ENCODE measurements at places on chromosomes 6 and 20. TPM values are rescaled to one million over a fixed set of nuclear protein-coding genes. Genes with fewer than 3 reads are reported as not detected.

DNA sequence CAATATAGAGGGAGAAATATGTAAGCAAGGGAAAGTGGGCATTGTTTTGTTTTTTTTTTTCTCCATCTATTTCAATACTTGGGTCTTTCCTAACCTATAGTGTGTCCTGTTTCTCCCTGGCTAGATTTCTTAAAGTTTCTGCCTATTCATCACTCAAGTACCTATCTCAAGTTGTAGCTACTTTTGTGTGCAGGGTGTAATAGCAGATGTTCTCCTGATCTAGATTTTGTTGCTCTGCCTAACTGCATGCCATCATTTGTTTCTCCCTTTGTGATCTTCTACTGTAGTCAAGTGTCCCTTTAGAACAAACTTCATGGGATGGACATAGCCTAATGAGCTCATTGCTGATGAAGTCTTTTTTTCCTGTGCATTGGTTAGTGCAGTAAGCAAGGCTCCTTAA, 45.8 kb downstream of the TOP1 start:
- DNase-seq: no peak

- no peak for DNase-seq
These were observed 373.8 kb upstream of the MMS22L start for GRCh38 chr6:97656706-97657350.

- DNase-seq: no peak
These were observed 180.0 kb downstream of the TMEM242 start for GRCh38 chr6:157143171-157143889.

GRCh38 chr6:163861627-163862026, 447.1 kb downstream of the QKI start:
- no peak for DNase-seq

DNA sequence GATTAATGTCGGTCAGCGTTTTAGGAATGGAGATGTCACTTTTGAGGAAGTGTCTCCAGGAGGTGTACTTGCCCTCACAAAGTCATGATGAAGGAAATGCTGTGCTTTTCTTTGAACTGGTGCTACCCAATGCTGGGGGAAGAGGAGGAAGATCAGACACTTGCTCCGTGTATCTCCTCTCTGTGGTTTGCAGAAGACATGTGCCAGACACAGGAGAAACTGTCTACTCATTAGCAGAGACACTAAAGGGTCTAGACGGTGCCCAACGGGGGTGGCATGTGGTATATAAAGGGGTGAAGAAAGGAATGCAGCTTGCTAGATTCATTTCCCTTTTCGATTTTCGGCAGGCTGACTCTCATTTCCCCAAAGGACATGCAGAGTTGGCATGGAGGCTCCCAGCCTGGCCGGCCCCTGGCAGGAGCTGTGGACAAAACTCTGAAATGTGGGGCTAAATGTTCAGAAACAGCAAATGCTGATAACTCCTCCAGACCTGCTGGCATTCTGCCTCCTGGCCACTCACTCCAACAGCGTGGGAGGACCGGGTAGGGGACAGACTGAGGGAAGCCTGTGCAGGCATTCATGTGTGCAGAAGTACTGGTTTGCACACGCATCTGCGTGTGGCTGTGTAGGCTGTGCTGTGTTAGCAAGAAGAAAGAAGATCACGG, 59.6 kb upstream of the QKI start:
- no peak for DNase-seq

DNA sequence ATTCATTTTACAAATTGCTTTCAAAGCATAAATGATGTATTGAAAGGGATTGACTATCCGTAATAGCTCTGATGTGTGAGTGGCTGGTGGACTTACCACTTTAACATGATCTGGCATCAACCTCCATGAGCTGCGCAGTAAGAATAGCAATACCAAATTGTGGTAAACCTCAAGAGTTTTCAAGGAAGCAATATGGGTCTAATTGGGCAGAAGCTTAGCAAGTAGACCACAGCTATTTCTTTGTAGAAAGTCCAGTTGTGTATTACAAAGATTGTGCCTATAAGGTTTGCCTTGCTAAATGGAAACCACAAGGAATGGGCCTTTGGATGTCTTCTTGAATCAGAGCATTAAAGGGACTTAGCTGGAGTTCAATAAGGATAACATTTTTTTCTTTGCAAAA, 736.6 kb downstream of the KIF16B start:
- no peak for DNase-seq

UCKL1 gene
- total RNA-seq: 40.0 TPM

DNA sequence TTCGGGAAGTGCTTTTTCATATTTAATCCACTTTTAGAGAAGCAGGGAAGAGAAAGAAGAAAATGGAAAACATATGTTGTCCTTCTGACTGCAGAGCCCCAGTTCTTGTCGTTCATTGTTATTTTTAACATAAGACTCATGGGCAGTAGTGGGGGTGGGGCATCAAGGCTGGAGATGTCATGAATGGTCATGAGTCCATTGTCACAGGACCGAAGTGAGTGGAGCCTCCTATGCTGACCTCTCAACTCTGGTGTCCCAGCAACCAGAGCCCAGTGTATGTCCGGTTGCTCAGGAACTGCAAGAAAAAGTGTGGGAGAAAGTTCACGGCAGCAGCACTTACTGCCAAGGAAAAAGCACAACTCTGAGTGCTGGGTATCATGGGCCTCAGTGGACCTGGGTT, 108.6 kb downstream of the BANF2 start:
- DNase-seq: no peak

DNA sequence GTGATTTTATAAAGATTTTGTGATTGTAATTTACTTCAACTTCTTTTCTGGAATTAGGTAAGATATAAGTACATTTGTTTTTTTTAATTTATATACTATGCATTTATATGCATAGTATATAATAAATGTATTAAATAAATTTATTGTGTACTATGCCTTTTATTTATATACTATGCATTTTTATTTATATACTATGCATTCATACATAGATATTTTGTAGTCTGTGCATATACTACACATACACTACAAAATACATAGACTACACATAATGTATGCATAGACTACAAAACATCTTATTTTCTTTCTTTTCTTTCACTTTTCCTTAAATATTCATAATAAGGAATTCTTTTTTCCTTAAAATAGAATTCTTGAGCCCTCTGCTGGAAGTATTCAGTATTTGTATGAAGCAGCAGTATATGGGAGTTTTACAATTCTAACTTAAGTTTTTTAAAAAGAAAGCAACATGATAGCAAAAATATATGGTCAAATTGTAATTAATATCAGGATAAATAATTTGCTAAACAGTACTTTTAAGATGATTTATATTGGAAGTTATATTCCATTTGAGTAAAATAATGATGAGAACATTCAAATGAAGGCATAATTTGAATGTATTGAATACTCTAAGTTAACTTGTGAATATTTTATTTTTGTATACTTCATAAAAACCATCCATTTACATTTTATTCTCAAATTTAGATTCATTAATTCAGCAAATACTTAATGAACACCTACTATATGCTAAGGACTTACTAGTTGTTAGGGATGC, 129.3 kb downstream of the KLHL32 start:
- no peak for DNase-seq

GRCh38 chr6:105894556-105894955, 191.6 kb upstream of the PRDM1 start:
- no peak for DNase-seq

- no peak for DNase-seq
These were observed 126.2 kb upstream of the EYA4 start for GRCh38 chr6:133114973-133115372.

GRCh38 chr6:84618046-84618752, 146.2 kb downstream of the TBX18 start:
- DNase-seq: no peak

DNA sequence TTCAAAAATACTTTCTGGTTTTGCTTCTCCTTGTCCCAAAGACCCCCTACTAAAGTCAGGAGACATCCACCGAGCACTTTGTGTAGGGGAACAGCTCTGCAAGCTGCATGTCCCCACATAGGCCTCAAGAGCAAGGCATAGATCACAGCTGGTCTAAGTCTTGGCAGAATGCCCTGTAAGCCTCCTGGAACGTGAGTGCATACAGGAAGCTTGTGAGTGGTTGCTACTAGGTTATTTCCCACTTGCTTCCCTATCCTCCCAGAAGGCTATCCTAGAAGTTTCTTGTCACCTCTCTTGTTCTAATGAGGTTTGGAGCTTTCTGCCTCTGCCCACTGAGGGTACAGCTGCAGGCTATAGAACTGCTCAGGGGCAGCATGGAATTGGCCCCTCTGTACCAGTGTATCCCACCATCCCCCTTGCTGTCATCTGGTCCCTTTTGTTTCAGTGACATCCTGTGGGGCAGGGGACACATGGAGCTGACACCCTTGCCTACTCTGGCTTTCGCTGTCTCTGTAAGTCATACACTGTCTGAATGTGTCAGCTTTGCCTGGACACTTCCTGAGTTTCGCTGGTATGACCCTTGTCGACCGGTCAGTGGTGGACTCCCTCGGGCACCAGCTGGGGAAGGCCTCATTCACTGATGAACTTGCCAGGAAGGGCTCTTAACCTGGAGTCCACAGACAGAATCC, 35.6 kb upstream of the KCNK16 start:
- peak; percentile 59 for DNase-seq

MYH7B gene
- 0.91 TPM for total RNA-seq

DNA sequence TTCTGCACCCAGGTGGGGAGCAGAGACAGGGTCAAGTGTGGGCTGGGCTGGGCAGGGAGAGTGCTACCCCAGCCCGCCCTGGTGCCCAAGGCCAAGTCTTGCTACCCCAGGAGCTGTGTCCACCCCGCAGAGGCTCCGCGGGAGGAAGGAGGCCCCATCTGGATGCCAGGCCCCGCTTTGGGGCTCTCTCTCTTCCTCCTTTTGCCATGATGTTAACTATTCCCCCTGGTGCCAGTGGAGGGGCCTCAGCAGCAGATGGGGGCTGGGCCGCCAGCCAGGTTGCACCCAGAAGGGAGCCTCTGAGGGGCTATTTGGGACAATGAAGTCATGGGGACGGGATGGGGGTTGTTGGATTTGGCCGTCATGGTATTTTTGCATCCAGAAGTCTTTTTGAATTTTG, 9.3 kb downstream of the SLC17A9 start:
- DNase-seq: no peak

CABLES2 gene
- total RNA-seq: 3.3 TPM

GRCh38 chr20:62706857-62707256, 1.8 kb upstream of the NTSR1 start:
- DNase-seq: no peak

CDS2 gene
- 47.7 TPM for total RNA-seq

DNA sequence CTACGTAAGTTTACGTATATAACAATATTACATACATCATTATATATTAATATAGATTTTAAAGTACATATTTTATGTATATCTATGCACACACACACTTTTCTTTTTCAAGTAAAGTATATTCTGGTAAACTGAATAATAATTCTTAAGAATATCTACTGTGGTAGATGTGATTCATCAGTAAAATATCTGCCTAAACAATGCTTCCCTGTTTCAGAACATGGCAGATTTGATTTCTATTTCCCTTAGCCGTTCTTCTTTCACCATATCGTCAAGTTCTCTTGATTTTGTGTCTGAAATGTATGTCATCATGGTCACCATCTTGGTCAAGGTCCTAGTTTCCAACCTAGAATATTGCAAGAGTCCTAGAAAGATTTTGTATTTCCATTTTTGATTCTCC, 195.6 kb downstream of the HDGFL1 start:
- DNase-seq: no peak

GRCh38 chr6:21115111-21115510, 478.4 kb upstream of the SOX4 start:
- no peak for DNase-seq

DNA sequence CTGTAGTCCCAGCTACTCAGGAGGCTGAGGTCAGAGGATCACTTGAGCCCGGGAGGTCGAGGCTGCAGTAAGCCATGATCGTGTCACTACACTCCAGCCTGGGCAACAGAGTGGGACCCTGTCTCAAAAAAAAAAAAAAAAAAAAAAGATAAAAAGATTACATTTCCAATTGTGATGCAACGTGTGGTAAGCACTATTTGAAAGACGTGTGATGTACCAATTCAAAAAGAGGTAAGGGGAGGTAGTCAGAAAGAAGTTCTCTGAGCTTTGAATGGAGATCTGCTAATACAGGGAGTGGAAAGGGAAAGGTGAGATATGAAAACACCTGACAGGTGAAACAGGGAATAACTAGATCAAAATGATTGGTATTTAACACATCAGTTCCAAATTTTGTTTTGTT, 11.9 kb downstream of the GOPC start:
- DNase-seq: no peak

DNA sequence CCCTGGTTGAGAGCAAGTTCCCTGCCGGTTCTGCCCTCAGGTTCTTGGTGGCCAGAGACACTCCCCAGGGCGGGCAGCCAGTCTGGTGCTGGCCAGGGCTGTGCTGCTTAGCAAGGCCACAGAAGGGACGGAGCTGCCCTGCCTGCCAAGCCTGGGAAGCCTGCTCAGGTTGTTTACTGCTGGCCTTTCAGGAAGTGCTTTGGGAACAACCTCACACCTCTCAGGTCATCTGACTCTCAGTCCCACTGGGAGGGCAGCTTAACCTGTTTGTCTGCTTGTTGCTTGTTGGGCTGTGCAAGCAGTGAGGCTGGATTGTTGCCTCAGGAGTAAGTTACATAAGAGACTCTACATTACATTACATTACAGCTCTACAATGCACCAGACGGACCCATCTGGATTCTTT, 75.8 kb upstream of the AFDN start:
- peak; percentile 75 for DNase-seq

- DNase-seq: no peak
These were observed 50.4 kb upstream of the ENTPD6 start for GRCh38 chr20:25145131-25145530.

DNA sequence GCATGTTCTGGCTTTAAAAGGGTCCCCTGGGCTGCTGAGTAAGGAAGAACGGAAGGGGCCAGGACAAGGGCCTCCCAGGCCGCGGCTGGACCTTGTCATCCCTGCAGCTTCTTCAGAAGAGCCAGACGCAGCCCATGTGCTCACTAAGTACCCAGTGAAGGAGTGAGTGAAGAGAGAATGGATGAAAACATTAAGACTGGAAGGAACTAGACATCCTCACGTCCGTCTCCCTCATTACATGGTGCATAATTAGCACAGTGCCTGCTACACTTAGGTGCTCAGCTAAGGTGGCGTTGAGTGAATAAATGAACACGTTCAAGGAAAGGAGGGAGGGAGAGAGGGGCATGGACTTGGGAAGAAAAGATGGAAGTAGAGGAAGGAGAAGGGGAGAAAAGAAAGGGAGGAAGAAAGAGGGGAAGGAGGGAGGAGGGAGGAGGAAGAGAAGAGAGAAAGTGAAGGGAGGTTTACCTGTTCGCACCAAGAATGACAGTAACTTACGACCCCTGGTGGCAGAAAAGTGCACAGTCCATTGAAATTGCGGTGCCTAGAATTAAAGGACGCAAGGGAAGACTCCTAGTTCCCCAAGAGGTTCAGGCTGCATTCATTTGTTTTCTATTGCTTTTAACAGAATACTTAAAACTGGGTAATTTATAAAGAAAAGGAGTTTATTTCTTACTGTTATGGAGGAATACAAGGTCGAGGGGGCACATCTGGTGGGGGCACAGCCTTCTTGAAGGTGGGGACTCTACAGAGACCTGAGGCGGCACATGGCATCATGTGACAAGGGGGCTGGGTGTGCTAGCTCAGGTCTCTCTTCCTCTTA, 8.0 kb downstream of the TP53RK start:
- no peak for DNase-seq

GRCh38 chr6:37480951-37481534, 18.6 kb downstream of the CCDC167 start:
- DNase-seq: no peak

- no peak for DNase-seq
These were observed 21.7 kb upstream of the TAGAP start for GRCh38 chr6:159066483-159066882.

- DNase-seq: peak; percentile 24
These were observed 375.1 kb downstream of the BTBD9 start for GRCh38 chr6:38264605-38265004.

GRCh38 chr6:112338166-112338709, 8.9 kb upstream of the RFPL4B start:
- no peak for DNase-seq

RIPOR3 gene
- total RNA-seq: 2.1 TPM

- no peak for DNase-seq
These were observed 74.3 kb upstream of the PHACTR2 start for GRCh38 chr6:143603455-143603854.

Measured in upper lobe of left lung (tissue), 6 donors.